Endothelial cell of umbilical vein (primary cell): ENCODE measurements at places on chromosomes 6 and 20. TPM values are rescaled to one million over a fixed set of nuclear protein-coding genes. Genes with fewer than 3 reads are reported as not detected.

The MATN4 gene
- 0.14 TPM in 1 of 2 replicates, not detected in the other for total RNA-seq

The SASH1 gene
- total RNA-seq: 97.5 and 103 TPM in 2 replicates

The CCDC170 gene
- total RNA-seq: 0.07 and 0.53 TPM in 2 replicates

The FERMT1 gene
- total RNA-seq: 0.42 and 1.5 TPM in 2 replicates
